ENCODE measurements at places on chromosomes 7 and 10.

DNA sequence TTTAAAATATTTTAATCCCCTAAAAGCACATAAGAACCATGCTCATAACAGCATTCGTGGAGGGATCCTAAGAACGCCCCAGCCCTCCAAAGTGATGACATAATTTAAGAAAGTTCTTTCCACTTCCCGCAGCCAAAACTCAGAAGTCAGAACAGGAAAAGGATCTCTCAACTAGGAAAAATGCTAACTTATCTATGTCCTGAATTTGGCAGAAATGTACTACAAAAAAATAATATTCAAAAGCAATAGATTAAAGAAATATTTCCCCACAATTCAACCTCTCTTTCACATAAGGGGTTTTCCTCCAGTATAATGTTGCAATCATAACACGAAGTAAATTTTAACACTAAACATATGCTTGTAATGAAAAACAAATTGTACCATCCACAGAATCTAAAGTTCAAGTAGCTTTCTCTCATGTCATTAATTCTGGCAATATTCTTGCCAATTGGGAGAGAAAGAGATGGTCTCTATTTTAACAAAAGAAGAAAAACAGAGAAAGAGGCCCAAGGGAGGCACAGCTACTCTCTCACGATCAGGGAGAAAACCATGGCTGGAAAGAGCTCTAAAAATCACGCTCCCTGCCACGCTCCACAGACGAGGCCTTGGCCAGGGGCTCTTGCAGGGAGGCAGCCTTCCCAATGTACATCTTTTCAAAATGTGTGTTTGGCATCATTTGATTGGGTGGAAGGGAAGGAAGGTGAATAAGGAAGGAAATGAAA lies 22.9 kb downstream of the ASB13 start:
- no peak for DNase-seq

DNA sequence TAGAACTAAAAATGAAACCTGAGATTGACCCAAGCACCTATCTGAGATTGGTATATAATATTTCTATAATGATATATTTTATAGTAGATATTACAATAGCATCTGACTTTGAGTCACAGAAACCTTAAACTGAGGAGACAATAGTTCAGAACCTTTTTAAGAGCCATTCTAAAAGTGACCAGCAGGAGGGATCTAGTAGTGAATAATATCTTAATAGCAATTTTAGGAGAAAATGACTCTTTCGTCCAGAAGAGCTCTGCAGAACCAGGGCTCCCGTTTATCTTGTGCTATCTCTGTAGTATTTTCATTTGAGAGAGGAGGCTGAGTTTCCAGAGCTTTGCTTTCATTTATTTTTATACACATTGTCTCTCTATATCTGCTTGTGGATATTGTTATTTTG lies 68.1 kb downstream of the PODXL start:
- no peak for DNase-seq

- DNase-seq, result no peak
These were observed 55.6 kb upstream of the PNLIP start for GRCh38 chr10:116490028-116490662.

DNA sequence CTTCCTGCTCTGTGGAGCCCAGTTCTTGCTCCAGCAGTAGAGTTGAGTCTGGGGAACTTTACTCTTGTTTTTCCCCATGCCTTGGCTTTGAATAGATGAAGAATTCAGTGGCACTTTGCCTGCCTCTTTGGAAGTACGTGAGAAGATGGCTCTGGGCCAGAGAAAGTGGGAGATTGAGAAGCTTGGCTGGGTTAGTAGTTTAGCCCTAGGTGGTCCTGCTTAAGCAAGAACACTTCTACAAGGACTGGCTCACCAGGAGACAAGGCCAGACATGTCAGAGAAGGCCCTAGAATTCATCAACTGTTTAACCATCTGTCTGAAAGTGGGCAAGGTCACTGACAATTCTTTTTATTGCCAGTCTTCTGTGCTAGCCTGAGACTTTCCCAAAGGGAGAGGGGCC lies 410.3 kb downstream of the TYW1 start:
- DNase-seq, result no peak

- no peak for DNase-seq
These were observed 20.4 kb upstream of the GOT1 start for GRCh38 chr10:99450624-99451498.

GRCh38 chr7:28062197-28062991 lies 118.2 kb downstream of the JAZF1 start:
- DNase-seq, result peak; percentile 14

DNA sequence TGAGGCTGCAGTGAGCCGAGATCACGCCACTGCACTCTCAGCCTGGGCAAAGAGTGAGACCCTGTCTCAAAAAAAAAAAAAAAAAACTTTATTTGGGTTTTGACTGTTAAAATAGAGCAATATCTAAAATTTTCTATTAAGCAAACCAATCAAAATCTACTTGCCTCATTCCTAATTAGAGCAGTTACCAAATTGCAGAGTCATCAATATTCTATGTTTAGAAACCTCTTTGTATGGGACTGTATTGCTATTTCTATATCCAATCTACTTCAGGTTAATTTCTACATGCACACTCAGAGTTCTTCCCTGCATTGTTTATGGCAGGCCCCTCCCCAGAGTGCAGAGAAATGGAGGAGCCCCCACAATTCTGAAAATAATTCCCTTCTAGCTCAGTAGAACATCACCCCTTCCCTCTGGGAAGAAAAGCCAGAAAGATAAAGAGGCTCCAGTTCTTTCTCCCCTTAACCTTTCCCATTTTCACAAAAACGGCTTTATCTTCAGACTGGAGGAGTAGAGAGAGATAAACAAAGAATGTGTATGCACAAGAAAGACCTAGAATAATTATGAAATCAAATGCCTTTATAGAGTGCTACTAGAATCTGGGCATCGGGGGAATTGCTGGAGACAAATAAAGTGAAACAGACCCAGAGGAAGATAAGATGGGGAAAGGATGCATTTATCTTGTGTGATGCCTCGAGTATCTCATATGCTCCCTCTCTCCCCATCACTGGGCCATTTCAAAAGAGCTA lies 17.9 kb downstream of the SCRN1 start:
- DNase-seq, result no peak

- no peak for DNase-seq
These were observed at the start of gene CNTNAP2 for GRCh38 chr7:146116521-146117222. Gene CNTNAP2 (plus strand): TSS chr7:146116801. CDS start chr7:146116877, 76 bp downstream.

DNA sequence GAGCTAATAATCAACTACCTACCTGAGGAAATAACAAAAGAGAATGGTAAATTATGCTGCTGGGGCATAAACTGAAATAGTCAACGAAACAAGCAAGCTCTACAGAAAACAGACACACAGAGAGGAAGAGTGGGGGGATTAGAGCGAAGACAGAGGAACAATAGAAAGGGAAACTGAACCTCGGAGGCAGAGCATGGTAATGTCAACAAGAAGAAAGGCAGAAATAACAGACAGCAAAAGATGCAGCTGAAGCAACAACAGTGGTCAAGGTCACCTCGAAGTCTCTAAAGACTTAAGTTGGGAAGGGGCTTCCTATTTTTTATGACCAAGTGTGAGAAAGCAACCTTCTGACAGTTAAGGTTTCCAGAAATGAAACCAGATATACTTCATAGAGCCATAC lies 177.0 kb downstream of the ZNF438 start:
- no peak for DNase-seq

- no peak for DNase-seq
These were observed 30.1 kb downstream of the LDB3 start for GRCh38 chr10:86698207-86698940.

DNA sequence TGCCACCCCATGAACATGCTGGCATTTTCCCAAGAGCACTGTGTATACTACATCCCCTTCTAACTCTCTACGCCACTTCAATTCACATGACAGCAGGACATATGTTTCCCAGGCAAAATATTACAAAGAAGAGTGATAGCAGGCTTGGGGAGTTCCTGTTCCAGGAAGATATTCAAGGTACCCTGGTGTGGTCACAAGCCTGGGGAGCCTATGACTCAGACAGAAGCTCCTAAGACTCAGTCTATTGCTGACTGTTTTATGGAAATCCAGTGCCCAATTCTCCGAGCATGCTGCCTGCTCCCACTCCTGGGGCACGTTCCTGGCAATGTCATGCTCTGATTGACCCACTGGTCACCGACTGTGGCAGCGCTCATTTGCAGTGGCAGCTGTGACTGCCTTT lies 23.5 kb upstream of the ABLIM1 start:
- DNase-seq, result no peak

- DNase-seq, result no peak
These were observed 138.8 kb downstream of the OAT start for GRCh38 chr10:124279882-124280281.

DNA sequence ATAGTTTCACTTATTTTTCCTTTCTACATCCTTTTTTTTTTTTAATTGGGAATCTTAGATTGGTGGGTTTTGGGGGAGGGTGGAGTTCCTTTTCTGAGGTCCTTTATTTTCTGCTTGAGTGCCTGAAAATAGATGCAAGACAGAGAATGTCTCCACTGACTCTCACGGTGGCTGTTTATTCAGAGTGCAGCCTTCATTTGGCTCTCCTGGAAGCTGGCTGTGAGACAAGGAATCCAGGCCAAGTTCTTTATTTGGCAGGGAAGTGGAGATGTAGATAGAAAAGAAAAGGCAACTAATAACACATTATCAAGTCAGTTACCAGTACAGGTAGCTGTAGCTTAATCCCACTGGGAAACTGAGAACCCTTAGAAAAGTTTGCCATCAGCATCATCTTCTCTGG lies 118.6 kb downstream of the CNTNAP2 start:
- no peak for DNase-seq

DNA sequence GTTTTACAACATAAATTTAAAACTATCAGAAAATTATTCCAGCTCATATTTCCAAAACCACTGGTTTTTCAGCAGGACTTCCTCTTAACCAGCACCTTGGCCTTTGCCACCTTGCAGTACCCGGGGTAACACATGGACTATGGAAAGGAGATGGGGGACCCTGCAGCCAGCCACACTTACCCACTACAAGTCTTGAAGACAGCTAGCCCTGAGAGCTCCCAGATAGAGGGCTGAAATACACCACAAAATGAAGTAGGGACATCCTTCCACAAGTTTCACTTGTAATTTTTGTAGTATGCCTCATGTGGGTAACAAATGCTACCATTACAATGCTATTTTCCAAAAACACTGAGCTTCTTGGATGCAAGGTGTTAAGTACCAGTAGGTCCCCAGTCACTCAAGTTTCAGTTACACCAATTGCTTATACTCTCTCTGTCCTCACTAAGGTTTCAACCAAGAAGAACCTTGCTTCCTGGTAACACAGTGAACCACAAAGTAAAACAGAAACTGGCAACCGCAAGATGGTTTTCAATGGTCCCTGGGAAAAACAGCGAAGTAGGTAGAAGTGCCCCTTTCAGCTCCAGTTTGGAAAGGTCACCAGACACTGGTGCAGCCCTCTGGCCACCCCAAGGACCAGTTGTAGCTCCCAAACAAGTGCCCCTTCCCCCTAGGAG lies 110.9 kb downstream of the SGMS1 start:
- DNase-seq, result no peak

DNA sequence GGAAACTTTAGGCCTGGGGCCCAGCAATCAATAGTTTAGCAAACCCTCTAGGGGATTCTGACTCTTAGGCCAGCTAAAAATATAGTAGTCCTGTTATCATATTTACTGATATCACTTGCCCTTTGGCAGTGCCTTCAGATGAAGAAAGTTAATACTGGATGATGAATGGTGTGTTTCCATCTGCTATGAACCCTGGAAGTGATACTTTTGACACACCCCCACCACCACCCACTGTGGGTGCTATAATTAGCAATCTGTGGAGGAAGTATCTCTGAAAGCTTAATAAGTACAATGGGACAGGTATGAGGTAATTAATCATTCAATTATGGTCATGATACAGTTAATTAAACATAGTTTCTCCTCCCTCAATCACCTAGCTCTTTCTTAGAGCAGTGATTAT lies 90.4 kb upstream of the LRRTM3 start:
- DNase-seq, result no peak

DNA sequence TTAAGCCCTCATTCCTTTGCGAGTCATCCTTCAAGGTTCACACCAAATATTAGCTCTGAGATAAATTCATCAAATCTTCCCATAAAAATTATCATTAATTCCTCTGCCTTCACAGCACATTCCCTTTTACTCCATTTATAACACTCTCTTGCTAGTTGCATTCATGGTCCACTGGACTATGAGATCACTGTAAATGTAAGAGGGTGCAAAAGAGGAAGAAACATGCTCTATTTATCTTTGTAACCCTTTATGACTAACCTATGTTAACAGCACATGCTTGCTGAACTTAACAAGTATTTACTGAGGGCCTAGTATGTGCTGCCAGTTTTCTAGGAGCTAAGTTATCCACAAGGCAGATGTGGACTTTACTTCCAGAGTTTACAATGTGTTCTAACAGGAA lies 86.7 kb upstream of the TMEM168 start:
- no peak for DNase-seq

GRCh38 chr10:78963074-78964034 lies 105.4 kb upstream of the ZMIZ1 start:
- DNase-seq, result no peak

DNA sequence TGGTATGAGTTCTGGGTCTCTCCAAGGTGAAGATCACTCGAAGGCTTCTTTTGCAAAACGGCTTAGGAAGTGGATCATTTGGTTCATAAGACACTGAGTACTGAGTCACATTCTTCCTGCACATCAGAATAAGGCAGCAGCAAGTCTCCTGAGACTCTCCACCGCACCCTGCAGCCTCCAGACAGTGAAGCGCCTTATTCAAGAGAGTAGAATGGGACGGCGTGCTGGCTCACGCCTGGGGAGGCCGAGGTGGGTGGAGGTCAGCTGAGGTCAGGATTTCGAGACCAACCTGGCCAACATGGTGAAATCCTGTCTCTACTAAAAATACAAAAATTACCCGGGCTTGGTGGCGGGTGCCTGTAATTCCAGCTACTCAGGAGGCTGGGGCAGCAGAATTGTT lies 70.3 kb downstream of the C10orf143 start:
- DNase-seq, result no peak

DNA sequence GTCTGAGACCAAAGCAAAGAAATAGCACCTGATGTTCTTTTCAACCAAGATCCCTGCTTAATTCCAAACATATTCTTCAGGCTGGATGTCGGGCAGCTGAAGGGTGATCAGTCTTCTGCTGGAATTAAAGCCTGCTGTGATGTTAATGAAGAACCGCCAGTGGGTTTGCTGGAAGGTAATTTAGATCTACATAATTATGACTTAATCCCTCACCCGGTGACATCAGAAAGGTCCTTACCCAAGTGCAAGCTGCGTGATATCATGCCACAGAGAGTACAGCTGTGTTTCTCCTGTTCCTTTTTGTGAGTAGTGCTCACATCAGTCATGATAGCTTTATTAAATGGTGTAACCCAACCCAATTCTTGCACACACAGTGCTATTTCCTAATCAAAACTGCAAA lies 29.1 kb upstream of the LRGUK start:
- DNase-seq, result no peak

- no peak for DNase-seq
These were observed 34.2 kb upstream of the ZNRF2 start for GRCh38 chr7:30249986-30250774.

- DNase-seq, result no peak
These were observed 220.5 kb downstream of the CDK14 start for GRCh38 chr7:90816511-90817142.

DNA sequence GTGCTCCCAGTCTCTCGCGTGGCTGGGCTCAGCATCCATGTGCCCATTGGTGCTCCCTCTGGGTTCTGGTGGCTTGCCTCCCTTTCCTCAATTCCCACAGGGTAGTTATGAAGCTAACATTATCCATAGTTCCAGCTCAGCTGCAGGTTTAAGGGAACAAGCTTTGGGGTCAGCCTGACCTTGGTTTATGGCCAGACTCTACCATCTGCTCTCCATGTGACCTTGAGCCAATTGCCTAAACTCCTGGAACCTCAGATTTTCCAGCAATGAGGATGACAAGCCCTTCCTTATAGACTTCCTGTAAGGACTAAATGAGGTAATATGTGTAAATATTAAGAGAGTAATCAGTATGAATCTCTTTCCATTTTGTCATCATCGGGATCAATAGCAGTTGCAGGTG lies 10.1 kb upstream of the SLC29A3 start:
- DNase-seq, result no peak

Measured in activated CD4-positive, alpha-beta T cell treated with anti-CD3 and anti-CD28 coated beads, Interleukin-2, amount 50 U/mL, for 24 hours (primary cell).